H4 (cell line): ENCODE measurements at places on chromosomes 12 and 14. TPM values are rescaled to one million over a fixed set of nuclear protein-coding genes. Genes with fewer than 3 reads are reported as not detected.

DNA sequence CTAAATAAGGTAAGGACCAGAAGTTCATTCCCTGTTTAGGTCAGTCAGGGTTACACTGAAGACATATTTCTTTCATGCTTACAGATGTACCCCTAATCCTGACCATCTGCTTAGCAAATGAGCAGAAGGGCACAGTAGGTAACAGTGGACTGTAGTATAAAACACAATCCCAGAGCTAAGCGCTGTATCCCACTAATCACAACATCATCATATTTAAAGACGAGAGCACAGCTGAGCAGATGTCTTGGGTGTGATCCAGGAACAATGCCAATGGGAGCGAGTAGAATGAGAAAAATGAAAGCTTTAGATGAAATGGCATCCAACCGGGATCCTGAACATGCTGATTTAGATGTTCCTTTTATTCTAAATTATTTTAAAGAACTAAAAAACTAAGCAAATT is 213.4 kb downstream of the CCER1 start:
- DNase-seq, result no peak

DNA sequence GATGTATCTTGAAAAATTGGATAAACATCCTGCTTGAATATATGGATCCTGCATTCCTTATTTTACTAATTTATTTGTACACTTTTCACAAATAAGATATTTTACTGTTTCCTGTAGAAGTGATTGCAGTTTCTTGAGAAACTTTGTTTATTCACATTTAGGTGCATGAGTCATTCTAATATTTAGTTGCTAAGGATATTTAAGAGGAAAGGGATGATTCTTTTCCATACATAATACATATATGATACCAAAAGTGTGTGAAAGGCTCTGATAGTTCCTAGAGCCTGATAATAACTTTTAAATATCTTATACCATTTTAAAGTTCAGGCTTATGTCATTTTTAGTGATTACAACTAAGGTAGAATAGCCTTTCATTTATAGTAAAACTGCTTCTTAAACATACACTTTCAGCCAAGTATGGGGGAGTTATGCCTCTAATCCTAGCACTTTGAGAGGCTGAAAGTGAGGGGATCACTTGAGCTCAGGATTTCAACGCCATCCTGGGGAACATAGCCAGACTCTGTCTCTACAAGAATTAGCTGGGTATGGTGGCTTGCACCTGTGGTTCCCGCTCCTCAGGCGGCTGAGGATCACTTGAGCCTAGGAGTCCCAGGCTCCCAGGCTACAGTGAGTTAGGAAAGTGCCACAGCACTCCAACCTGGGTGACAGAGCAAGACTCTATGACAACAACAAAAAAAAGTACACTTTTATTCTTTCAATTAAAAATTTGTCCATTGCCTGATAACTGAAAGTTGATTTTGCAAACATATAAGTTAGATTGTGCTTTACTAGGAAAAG is 262.6 kb upstream of the LRIG3 start:
- DNase-seq, result no peak

GRCh38 chr14:99256483-99256874 is 15.5 kb downstream of the BCL11B start:
- no peak for DNase-seq

DNA sequence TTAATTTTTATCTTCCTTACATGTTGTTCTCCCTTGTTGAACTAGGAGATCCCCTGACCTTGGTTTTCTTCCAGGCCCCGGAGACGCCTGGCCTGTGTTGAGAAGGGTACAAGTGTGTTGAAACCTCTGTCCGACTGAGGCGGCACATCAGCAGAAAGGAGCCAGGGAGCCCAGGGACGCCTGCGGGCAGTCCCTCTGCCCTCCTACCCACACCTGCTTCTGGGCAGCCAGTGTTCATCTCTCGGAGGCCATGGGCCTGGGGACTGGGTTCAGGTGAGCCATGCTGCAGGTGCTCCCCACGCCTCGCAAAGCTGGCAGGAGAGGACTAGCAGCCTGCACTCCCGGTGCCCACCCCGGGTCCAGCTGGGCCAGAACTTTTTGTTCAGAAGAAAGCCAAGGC is 39.9 kb upstream of the EIF5 start:
- DNase-seq, result no peak

Gene RDH16
- total RNA-seq, result 0.25 TPM in 1 of 2 replicates, not detected in the other

Gene MLEC
- total RNA-seq, result 136 and 137 TPM in 2 replicates
